ENCODE measurements at places on chromosomes 13 and 19.

- no peak for DNase-seq
These were observed 5.3 kb downstream of the RNASEH2B start for GRCh38 chr13:50914848-50915247.

DNA sequence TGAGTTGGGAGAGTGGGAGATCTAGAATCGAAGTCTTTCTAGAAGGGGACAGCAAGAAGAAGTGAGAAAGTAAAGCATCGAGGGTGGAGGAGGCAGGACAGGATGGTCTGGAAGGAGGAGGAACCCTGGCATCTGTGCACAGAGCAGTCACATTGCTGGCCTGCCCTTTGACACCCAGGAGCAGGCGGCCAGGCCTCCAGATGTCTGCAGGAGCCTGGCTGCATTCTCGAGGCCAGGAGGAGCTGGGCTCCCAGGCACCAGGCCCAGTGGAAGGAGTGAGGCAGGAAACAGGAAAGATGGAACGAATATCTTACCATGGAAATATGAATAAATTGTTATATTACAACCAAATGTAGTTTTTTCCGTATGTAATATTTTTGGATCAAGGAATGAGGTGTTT, 27.7 kb upstream of the ARGLU1 start:
- no peak for DNase-seq

DNA sequence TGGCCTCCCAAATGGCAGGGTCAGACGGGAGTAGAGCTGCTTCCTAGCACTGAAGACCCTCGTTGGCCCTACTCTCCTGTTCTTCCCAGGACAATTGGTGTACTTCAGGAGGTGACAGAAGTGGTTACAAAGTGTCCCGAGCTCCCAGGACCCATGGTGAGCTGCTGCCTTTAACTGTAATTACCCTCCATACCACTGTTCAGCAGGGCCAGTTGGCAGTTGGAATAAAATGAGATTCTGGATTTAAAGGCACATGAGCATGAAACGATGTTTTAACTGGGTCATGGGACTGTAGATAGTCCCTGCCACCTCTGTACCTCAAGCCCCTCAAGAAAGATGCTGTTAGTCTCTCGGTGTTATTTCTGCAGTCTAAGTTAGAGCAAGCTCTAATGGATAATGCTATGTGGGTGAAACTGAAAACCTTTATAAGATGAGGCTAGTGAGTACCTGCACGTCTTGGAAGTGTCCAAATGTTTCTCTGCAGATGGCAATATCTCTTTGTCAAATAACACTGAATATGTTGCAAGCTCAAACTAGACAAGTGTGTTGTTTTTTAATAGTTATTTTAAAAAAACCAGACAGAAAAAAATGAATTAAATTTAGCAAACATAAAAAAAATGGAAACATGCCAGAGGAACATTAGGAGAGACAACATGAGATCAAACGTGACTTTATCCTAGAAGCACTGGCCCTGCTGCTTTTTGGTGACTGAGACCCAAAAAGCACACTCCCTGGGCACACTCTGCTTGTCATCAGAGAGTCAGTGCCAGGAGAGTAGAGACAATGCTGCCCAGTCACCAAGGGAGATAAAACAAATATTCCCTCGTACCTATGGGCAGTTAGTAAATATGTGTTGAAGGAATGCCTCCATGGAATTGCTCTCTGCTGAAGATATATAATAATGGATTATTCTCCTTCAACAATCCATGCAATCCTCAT, 266.3 kb downstream of the LMO7 start:
- no peak for DNase-seq

GRCh38 chr13:59745392-59745788, 418.3 kb downstream of the DIAPH3 start:
- DNase-seq: no peak

- peak; percentile 28 for DNase-seq
These were observed 121.3 kb downstream of the COL4A1 start for GRCh38 chr13:110185696-110186095.

Data from GM04504 (cell line).